Endothelial cell of umbilical vein (primary cell): ENCODE measurements at places on chromosomes 12 and 14. TPM values are rescaled to one million over a fixed set of nuclear protein-coding genes. Genes with fewer than 3 reads are reported as not detected.

- no peak for DNase-seq
Measured at GRCh38 chr14:71730471-71730870, 201.8 kb upstream of the RGS6 start.

DNA sequence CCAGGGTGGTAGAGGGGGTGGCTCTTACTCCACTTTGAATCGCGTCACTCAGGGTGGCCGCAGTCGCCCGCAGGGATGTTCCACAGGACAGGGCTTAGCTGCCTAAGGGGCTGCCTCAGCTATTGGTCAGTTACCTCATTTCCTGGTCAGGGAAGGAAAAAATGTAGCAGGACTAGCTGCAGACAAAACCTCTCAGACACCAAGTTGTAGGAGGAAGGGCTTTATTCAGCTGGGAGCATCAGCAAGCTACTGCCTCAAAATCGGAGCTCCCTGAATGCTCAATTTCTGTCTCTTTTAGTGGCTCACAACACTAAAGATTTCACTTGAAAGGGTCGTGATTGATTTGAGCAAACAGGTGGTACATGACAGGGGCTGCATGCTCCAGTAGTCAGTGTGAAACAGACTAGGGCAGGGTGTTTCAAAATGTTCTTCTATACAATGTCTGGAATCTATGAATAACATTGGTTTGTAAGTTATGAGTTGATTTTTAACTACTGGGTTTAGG is 6.4 kb upstream of the CLEC6A start:
- peak; percentile 0 for DNase-seq

DNA sequence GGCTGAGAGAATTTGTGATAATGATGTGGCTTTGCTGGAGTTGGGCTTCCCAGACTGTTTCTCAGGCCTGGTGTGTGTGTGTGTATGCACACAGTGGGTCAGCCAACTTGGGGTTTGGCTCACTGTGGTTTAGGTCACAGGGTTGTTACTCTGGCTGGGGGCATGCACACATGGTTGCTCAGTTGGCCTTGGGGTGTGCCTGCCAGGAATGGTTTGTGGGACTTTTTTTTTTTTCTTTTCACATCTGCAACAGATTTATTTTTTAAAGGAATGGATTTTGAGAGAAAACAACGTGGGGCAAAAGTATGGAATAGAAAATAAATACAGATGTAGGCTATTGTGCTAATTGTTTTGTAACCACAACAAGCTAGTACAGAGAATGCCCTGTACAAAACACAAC is 25.0 kb upstream of the GTF2A1 start:
- no peak for DNase-seq

- DNase-seq, result peak; percentile 7
Measured at GRCh38 chr12:102433304-102433703, 47.1 kb downstream of the IGF1 start.

P2RX2 gene
- not detected in 2 replicates for total RNA-seq
